ENCODE measurements at places on chromosomes 13 and 19.

- no peak for DNase-seq
Observed at GRCh38 chr13:111662895-111663294, 342.5 kb downstream of the TEX29 start.

DNA sequence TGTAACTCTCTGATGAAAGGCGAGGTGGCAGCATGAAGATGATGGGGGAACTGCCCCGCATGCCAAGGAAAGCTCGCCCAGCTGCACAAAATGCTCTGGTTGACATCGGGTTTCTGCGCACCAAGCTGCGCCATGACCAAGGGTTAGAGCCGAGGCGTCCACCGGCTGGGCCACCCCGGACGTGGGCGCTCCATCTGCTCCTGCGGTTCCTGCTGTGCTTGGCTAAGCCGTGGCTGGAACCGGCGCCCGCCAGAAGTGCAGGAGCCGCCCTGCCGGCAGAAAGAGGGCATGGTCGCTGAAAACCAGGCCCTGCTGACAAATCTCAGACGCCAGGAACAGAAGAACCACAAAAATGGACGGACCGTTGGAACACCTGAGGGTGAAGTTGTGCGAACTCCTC lies 57.9 kb downstream of the ZNF100 start:
- no peak for DNase-seq

DNA sequence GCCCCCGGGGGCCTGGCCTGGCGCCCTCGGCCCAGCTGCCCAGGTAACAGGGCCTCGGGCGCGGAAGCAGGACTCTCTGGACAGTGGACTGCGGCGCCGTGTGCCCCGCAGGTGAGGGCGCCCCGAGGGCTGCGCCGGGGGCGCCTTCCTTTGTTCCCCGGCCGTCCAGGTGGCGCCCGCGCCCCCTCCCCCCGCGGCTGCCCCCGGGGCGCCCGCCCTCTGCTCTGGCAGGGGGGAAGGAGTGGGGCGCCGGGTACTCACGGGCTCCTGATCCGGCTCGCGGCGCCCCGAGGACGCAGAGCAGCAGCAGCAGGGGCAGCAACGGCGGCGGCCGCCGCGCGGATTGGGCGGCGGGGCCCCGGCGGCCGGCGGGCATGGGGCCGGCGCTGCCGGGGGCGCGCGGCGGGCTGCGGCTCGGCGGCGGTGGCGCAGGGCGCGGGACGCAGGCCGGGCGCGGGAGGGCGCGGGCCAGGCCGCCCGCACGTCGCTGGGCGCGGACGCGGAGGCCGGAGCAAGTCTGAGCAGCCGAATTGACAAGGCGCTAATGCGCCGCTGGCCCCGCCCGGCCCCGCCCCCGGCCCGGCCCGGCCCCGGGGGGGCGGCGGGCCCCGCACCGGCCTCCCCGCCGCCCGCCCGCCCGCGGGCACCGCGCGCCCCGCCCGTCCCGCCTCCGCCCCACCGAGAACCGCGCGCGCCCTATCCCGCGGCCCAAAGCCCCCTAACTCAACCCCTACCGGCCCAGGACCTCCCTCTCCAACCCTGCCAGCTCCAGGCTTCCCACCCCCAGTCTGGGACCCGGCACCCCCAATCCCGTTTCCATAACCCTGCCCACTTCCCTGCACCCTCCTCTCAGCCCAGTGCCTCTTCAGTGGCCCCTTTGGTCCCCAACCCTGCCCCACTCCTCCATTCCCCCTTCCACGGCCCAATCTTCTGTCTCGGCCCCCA lies at the start of gene CRLF1:
Gene CRLF1, minus strand, starts transcription at position 519 of the 945 bp plus-strand sequence. Its CDS starts 143 bp downstream, at position 376.
- DNase-seq, result no peak

DNA sequence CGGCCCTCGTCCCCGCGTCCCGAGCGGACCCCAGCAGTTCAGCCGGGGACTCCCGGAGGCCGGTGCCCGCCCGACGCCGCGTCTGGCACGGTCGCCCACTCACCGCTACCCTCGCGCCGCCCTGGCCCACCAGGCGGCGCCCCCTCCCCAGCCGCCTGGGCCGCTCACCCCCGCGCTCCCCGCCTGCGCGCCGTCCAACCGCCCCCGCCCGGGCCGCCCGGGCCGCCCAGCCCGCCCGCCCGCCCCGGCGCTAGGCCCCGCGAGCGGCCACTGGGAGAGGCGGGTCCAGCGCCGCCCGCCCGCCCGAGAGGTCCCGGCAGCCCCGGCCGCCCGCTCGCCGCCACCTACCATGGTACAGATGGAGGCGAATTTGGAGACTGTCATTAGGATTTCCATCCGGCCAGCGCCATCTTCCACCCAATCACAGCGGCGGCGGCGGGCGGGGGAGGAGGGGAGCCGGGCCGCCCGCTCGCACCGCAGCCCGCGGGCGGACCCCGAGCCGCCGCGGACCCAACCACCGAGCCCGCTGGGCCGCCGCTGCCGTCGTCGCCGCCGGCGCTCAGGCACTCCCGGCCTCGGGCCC lies at the start of gene USP12:
Gene USP12, minus strand, starts transcription at position 568 of the 583 bp plus-strand sequence. Its CDS starts 172 bp downstream, at position 396.
- DNase-seq, result no peak

- DNase-seq, result no peak
Observed at GRCh38 chr13:79108914-79109643, 297.0 kb downstream of the RBM26 start.

DNA sequence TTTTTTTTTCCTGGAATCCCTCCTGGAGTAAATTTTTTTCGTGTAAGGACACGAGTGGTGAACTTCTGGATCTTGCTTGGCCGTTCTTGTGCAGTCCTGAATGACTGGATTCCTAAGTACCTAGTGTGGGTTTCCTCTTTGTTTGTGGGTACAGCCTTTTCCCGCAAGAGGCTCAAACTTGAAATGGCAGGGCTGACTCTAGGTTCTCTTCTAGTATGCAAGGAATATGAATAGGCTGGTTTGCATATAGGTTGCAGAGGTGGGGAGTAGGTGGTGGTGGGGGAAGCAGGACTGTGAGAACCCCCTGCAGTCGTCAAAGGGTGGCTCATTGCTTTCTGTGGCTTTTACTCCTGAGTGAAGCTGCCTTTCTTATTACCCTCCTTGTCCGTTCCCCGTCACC lies 13.6 kb downstream of the UBAC2 start:
- no peak for DNase-seq

GRCh38 chr13:88217883-88218282 lies 546.7 kb downstream of the SLITRK5 start:
- no peak for DNase-seq

DNA sequence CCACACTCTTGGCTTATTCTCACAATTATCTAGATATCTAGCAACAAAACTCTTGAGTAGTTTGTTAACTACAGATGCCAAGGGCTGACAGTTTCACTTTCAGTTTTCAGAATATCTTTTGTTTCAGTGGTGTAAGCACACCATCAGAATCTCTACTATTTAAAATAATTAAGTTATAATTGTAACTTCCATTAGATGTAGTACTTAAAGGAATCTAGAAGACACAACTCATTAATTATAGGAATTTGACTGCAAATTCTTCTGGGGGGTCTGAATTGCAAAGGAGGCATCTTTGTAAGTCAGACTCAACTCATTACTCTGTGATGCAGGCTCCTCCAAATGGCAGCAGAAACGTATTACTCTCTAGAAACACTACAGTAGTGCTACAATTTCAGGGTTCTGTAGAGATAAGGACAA lies 44.9 kb upstream of the USPL1 start:
- DNase-seq, result peak; percentile 18

DNA sequence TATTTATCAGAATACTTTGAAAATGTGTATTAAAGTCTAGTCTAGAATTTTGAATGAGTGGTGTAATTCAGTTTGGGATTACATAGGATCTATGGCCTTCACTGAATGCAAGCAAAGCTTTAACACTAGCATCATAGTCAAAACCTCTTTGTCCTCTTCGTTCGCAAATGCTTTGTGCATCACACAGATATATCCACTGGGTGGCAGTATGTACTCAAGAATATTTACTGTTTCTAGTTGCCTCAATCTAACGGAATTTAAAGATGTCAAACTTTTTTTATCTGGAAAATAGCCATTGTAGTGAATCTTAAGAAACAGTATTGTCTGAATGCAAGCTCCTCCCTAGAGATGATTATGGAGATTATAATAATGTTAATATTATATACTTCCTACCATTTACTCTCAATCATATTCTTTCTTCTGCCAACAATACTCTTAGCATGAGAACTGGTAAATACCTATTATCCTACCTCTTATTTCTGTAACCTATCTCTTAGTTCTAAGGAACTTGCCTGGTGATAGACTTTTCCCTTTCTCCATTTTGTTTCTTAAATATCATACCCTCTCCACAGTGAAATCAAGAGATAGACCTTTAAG lies 25.8 kb downstream of the LACC1 start:
- no peak for DNase-seq

GRCh38 chr13:30735025-30735871 lies at the start of gene ALOX5AP:
Gene ALOX5AP, plus strand, starts transcription at chr13:30735543. Its CDS starts 63 bp downstream, at chr13:30735606.
- DNase-seq, result no peak

- DNase-seq, result peak; percentile 6
Observed at GRCh38 chr13:105144020-105144419, 1391.4 kb downstream of the EFNB2 start.

DNA sequence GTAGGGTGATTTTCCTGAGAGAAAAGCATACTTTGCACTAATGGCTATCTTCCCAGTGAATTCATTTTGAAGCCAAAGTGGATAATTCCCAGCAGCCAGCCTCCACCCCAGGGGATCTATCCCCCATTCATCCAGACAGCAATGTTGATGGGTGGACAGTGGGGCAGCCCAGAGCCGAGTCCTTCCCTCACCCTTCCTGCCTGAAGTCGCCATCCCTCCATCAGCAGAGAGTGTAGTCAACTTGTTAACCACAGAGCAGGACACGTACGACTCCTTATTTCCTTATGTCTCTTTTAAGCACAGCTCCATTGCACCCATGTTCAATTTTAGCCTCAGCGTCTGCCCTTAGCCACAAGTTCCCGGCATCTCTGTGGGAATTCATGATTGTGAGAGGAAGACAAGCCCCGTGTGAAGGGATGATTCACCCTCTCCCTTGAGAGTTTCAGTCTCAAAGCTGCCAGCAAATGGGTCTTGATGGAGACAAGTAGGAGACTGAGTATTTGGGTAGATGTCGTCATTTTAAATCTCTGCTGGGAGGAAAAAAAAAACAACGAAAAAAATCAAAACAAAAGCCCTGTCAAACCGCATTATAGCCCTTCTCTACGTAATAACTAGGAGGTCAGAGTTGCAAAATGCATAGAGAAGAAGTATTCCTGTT lies 58.3 kb upstream of the MEDAG start:
- no peak for DNase-seq

GRCh38 chr19:29092712-29093552 lies 120.0 kb downstream of the UQCRFS1 start:
- no peak for DNase-seq

DNA sequence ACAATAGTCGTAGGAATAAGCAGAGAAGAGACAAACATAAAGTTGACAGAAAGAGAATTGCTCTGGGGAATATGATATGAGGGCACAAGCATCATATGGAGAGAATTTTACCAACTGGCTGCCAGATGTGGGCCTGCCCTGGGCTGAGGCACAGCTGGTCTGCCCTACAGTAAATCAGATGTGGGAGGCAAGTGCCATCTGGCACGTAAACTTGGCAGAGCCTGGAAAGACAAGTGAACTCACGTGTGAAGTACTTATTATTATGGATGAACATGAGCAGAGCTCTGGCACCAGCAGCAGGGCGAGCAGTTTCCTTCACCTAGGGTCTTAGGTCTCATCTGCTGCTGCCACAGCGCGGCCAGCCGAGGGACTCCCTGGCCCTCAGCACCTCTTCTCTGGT lies 20.6 kb downstream of the PCDH8 start:
- DNase-seq, result no peak

- DNase-seq, result no peak
Observed at GRCh38 chr13:80360453-80360800, 19.5 kb upstream of the SPRY2 start.

DNA sequence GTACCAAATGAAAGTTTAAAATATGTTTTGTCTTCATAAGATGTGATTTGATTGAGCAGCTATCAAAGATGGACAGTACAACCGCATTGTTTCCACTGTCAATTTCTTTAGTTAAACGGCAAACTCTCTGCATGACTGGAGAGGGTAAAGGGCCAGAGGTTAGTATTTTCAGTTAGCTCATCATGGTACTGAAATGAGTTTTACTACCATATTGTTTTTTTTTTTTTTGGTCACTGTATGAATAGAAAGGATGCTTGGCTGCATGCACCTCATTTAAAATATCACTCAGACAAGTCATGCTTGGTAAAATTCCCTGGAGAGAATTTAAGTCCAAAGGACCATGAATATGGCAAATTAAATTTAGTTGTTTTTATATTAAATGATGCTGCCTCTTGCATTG lies 942.1 kb upstream of the SPRY2 start:
- DNase-seq, result no peak

DNA sequence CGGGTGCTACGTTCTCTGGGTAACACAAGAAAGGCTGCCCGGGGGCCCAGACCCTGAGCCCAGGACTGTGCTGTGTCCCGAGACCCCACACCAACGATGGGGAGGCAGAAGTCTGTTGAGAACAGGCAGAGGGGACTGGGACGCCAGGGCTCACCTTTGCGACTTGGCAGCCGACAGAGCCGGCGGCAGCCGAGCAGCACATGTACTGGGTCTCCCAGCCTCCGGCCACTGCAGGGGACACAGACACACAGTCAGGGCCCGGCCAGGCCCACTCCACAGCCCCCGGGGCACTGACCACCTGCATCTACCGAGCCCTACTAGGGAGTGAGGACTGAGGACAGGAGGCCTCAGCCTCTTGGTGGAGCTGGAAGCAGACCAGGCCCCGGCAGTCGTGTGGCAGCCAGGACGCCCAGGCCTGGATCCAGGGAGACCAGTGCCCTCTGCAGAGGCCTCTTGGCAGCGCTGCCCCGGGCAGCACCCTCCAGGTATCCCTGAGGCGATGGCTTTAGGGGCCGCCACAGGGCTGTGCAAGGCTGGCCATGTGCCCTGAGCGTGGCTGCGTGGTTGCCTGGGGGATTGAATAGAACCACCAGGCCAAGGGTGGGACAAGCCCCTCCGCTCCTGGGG lies 5.6 kb upstream of the ATP8B3 start:
- no peak for DNase-seq

DNA sequence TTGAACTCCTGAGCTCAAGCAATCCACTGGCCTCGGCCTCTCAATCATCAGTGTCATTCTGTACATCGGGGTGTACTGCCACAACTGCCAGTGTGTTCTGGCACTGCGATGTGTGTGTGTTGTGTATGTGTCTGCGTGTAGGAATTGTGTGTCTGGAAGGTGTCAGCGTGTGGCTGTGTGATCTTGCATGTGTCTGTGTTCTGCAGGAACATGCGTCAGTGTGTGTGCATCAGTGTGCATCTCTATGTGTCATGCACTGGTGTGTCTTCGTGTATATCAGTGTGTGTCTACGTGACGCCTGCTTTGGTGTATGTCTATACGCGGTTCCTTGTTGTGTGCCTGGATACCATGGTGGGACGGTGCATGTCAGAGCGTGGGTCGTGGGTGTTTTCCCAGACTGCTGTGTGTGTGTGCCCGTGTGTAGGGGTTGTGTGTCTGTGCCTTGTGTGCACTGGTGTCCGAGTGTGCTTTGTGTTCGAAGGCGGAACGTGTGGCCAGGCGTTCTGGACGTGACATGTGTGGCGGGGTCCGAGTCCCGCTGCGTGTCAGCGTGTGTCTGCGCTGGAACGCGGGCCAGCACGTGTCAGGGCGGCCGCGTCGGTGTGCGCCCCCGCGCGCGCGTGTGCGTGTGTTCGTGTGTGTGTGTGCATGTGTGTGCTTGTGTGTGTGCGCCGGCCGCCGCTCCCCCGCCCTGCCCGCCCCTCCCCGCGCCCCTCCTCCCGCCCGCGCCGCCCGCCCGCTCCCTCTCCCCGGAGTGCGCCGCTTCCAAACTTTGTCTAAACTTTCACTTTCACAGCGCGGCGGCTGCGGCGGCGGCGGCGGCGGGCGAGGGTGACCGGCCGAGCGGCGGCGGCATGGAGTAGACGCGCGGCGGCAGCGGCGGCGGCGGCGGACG lies at the start of gene NFIX:
Gene NFIX, plus strand, starts transcription at position 775 of the 895 bp plus-strand sequence. CDS start 363 bp downstream, outside the sequence.
- no peak for DNase-seq

GRCh38 chr13:43000676-43001075 lies 8.6 kb upstream of the EPSTI1 start:
- no peak for DNase-seq

GRCh38 chr13:85806553-85807175 lies 7.4 kb upstream of the SLITRK6 start:
- peak; percentile 61 for DNase-seq
